Smooth muscle cell of the brain vasculature (primary cell): ENCODE measurements at places on chromosomes 6 and 20.

GRCh38 chr6:53103993-53104675 is 38.9 kb downstream of the FBXO9 start:
- no peak for DNase-seq

DNA sequence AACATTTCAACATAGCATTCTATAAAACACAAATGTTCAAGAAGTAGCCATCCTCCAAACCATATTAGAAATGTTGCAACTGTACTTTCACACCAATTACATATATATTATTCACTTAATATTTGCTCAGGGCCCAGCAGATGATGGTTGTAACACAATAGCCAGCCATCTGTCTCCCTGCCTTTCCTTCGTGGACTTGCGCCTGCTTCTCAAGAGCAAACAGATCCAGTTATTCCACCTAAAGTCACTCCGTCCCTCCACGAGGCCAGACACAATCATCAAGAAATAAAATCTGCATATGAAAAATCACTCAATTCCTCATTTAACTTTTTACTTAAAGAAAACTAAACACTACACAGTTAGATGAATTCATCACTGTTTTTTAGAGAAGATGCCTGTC is 160.4 kb downstream of the RALGAPA2 start:
- no peak for DNase-seq

GRCh38 chr6:21587961-21588480 is 5.5 kb upstream of the SOX4 start:
- DNase-seq, result no peak

DNA sequence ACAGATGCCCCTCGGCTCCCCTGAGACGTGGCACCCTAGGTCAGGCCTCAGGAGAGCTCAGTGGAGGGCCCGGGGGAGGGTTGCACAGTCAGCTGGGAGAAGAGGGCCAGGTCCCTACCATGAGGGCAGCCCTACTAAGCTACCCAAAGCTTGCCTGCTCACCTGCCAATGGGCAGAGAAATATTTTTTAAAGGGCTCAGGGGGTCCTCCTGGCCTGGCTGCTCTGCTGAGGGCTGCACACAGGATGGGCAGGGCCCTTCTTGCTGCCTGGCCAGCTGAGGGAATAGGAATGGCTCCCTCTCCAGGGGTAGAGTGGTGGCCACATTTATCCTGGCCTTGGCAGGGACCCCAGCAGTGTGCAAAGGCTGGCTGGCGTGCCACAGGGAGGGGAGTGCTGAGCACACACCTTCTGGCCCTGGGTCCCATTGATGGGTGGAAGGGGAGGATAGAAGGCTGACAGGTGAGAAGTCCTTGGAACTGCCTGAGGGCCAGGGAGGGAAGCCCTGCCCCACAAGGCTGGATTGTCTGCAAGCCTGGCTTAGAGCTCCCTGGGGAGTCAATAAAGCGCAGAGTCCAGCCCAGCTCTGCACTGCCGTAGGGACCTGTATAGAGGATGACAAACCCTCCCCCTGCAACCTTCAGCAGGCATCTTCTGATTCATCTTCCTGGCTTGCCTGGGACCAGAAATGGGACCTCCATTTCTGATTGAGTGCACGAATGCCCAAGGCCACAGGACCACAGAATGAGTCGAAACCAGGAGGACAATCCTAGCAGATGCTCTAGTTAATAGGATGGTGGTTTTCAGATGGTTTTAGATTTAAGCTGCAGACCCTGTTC is 62.1 kb downstream of the NOL4L start:
- DNase-seq, result no peak

GRCh38 chr6:165439928-165440554 is 130.6 kb upstream of the C6orf118 start:
- DNase-seq, result peak; percentile 31

- DNase-seq, result no peak
Measured at GRCh38 chr6:44646355-44646754, 258.8 kb downstream of the CDC5L start.

DNA sequence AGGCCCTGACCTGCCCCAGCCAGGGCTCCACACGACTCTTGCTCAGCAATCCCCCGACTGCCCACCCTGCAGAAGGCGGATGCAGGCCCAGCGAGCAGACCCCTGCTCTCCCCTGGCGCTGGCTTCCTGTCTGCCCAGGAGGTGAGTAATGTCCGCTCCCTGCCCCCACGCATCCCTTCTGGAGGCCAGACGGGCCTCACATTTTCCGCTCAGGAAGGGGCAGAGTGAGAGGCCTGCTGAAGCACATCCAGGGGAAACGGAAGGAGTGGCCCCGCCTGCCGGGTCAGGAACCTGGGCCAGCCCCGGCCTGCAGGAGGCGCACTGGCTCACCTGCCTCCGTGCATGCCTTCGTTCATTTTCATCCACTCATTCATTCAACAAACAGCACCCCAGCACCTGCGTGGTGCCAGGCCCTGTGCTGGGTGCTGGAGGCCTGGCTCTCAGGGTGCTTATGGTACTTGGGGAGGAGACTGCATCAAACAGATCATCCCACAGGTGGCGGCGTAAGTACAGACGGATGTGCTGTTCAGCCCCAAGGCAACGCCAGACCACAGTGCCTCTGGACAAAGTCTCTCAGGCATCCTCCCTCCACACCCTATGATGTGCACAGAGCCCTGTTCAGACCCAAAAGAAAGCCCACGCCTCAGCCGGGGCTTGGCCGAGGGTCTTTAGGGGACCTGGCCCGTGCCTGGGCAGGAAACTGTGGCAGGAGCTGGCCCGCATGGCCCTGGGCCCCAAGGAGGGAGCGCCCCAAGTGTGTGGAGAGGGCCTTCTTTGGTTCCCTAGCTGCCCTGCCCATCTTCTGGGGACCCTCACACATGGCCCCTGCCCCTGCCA is 112.1 kb downstream of the ASXL1 start:
- DNase-seq, result no peak

- no peak for DNase-seq
Measured at GRCh38 chr6:11374036-11375010, 141.9 kb upstream of the NEDD9 start.

- no peak for DNase-seq
Measured at GRCh38 chr6:141290941-141291721, 841.6 kb upstream of the GJE1 start.

- no peak for DNase-seq
Measured at GRCh38 chr6:134593442-134593841, 275.5 kb upstream of the SGK1 start.

DNA sequence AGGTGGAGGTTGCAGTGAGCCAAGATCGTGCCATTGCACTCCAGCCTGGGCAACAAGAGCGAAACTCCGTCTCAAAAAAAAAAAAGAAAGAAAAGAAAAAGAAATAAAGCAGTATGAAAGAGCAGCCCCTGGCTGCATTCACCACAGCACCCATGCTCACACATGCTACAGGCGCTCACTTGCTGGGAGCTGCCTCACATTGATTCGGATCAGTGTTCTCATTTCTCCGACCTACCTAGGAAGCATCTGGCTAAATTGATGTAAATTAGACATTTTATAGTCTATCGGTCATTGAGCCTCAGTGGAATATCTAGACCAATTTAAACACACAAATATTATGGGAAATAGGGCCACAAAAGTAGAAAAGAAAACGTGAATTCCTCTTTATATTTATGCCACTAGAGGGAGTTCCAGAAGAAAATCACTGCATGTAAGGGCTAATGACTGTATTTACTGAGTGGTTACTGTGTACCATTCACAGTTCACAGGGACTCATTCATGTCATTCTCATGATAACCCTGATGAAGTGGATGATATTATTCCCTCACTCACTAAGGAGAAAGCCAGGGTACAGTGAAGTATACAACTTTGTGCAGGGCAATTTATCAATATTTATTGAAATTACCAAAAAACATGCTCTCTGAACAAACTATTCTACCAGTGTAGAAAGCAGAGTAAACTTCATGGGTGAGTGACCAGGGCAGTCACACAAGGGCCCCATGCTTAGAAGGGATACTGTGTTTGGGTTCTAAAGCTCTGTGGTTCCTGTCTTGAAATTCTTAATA is 5.3 kb upstream of the MOG start:
- DNase-seq, result no peak

DNA sequence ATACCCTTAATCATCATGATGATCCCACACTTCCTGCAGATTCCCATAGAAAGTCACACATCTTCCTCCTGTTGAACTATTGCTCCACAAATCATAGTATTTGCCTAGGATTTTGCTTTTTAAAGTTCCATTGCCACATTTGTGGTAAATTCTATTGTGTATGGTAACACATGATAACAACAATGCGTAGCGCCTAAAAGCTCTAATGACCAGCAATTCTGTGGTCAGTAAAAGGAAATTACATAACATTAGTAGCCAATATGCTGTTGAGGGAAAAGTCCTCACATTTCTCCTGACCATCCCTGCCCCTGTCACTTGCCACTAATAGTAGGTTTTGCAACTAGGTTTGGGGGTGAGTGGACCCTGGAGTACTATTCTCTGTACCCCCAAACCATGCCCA is 31.8 kb upstream of the PDE7B start:
- no peak for DNase-seq

- DNase-seq, result no peak
Measured at GRCh38 chr6:143125455-143125854, 64.8 kb downstream of the AIG1 start.

DNA sequence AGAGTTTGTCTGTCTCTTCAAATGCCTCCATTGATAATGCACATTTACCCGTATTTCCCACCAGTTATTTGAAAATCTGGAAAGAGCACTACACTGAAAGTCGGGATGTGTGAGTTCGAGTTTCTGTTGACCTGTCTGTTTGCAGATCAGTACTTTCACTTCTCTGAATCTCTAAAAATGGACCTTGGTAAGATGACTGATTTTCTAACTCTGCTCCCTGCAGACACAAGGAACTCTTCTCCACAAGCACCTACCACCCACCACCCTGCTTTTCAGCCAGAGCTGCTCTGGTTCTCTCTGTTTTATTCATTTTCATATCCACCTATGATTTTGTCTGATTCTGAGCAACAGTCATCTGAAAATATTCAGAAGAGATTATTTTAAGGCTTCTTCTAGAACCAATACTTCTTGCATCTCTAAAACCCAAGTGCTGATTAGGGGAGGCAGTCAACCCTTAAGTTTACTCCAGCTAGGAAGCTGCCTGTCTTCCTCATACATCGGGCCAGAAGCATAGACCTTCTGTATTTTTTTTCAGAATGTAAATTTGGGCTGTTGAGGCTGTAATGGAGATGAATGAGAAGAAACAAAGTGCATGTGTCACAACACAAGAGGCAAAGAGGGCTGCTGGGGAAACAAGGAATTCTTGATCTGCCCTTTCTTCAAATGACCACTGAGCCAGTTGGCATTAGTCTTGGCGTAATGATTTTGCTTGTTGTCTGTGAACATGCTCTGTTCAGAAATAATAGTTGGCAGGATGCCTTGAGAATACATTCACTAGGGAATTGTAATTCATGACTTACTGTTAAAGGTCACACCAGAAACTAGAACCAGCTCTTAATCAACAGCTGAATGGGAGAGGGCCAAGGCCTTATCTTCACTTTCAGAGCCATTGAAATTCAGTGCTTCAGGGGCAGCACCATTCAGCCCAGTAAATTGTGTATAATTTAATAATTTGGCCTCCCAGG is 85.4 kb upstream of the MYLIP start:
- DNase-seq, result no peak

DNA sequence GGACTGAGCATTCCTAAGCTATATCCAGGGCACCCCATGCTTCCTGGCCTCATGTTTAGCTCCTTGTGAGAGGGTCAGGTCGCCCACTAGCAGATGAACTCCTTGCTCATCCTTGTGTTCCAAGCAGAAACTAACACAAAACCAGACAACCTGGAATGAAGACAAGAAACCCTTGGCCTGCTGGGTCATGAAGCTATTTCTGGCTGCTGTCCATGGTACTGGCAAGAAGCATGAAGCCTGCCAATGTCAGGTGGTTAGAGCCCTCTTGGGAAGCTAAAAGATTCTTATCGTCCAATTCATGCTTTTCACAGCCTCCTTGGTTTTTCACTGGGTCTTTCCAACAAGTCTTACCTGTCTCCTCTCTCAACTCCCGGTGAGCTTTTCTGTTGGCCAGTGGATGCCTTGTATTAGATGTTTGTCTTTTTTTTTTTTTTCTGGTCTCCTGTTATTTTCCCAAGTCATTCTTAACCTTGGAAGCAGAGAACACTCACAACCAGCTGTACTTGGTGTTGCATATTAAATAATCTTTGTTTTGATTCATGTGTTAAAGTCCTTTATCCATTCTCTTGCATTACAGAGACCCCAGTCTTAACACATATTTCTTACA is 180.3 kb downstream of the ANKRD60 start:
- DNase-seq, result peak; percentile 23

- DNase-seq, result no peak
Measured at GRCh38 chr6:43276577-43277305, 21.3 kb upstream of the SLC22A7 start.

GRCh38 chr20:7836076-7836475 is 104.2 kb downstream of the HAO1 start:
- no peak for DNase-seq

- no peak for DNase-seq
Measured at GRCh38 chr6:8218861-8219260, 116.5 kb upstream of the EEF1E1 start.

- no peak for DNase-seq
Measured at GRCh38 chr6:142676027-142676443, 268.9 kb downstream of the HIVEP2 start.

- no peak for DNase-seq
Measured at GRCh38 chr20:47973519-47974233, 188.4 kb upstream of the SULF2 start.

- no peak for DNase-seq
Measured at GRCh38 chr6:138017166-138017757, 90.0 kb downstream of the PERP start.

DNA sequence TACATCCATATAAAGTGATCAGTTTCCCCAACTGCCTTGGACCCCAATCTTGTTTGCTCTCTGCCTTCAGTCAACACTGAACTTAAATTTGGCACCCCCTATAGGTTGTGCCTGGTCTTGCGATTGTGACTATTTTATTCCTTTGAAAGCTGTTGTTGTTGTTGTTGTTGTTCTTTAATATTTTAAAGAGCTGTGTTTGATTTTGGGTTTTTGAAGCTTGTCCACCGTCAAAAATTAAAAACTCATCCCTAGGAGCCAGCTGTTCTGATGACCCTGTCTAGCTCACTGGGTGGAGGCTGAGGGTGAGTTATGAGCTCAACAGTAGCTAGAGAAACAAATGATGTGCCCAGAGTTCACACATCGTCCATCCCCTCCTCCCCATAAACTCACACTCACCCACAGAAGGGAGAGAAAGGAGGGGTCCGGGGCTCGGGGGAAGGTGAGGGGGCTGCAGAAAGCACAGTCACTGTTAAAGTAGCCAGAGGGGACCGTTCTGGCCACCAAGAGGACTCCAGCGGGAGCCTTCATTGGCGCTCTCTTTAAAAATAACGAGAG is 4.0 kb downstream of the SIM1 start:
- no peak for DNase-seq

DNA sequence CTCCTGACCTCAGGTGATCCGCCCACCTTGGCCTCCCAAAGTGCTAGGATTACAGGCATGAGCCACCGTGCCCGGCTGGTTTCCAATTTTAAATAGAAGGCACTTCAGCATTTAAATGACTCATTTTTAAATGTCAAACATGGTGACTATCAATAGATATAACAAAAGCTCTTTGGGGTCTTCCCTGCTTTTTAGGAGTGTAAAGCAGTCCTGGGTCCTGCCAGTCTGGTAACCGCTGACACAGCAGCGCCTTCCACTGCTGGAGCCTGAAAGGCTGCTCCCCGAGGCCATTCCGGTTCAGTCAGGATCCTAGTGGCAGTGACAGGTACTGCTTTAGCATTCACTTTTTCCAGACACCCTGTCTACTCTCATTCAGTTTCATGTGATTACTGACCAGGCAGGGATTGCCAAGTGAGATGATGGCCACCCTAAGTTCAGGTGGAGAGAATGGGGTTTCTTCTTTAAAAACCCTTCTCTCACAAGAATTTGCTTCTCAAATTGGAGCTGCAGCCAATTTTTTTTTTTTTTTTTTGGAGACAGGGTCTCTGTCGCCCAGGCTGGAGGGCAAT is 5.1 kb downstream of the DIDO1 start:
- no peak for DNase-seq

GRCh38 chr20:54585217-54585616 is 109.8 kb downstream of the DOK5 start:
- no peak for DNase-seq
